Esophagus squamous epithelium (tissue), 5 donors: ENCODE measurements at places on chromosomes 1 and 21.

DNA sequence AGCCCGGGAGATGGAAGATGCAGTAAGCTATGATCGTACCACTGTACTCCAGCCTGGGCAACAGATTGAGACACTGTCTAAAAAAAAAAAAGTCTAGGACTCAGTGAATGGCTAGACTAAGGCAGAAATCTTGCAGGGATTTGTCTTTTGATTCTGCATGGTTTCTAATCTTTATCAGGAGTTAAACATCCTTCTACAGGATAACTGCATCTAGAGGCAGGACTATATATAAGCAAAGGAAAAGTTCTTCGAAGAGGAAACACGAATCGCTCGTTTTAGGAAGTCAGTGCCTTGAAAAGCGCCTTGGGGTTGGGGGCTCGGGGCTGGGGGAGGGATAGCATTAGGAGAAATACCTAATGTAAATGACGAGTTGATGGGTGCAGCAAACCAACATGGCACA lies 602 bp upstream of the UFC1 start:
- no peak for DNase-seq

- DNase-seq = no peak
These were observed 71.6 kb downstream of the PLEKHA6 start for GRCh38 chr1:204288021-204288588.

DNA sequence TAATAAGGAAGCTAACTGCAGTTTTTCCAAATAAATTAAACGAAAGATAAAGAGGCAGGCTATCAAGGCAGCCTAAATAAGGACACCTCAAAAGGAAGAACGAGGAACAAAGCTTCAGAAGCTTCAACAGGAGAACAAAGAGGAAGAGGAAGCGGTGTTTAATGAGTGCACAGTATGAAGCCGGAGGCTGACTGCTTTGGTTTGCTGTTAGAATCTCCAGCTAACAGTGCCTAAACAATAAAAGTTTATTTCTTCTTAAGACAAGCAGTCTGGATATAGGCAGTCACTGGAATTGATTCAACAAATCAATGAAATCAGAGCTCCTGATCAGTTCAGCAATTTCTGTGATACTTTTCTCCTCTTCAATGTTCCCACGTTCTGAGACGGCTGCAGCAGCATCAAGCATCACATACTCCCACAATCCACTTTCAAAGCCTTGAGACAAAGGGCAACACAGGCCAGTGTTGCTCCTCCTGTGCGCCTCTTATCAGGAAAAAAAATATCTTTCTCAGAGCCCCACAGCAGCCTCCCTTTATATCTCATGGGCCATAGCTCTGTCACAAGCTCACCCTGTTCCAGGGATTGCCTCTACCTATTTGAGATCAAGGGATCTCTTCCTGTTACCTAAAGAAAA lies 365.6 kb upstream of the ST6GALNAC5 start:
- DNase-seq = no peak

GRCh38 chr21:42304556-42305454 lies 10.4 kb downstream of the TFF3 start:
- DNase-seq = no peak

- no peak for DNase-seq
These were observed 12.7 kb downstream of the INSL5 start for GRCh38 chr1:66788231-66788939.

DNA sequence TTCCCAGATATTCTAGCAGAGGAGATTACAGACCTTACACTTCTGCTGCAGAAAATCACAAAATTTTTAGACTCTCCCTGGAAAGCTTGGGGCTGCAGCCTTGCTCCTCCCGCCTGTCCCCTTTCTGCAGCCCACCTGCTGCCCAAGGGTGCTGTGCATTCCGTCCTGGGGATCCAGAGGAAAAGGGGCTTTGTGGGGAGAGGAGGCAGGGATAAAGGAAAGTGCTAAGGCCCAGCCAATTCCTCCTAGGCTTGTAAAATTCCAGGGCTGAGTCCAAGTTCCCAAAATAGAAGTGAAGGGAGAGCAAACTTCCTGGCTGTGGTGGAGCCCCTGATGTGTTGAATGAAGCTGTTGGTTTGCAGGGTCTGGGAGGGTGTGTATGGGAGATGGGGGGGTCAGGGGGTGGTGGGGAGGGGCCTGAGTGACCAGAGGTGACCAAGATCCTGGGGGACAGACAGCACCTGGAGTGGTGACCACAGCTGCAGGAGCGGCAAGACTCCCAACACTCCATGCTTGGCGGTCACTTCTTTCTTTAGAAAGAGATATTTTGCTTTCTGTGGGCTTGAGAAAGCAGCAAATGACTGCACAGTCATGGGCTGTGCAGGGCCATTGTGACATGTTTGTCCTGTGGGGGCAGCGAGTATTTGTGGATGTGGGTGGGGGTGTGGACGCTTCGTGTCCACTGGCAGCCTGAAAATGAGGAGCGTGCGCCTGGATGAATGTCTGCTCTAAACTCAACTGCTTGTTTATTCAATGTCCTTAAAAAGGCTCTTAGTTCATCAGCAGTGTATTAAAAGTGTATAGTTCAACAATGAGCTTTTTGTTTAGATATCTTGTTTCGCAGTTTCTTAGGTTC lies 68.4 kb downstream of the TLR5 start:
- no peak for DNase-seq

DNA sequence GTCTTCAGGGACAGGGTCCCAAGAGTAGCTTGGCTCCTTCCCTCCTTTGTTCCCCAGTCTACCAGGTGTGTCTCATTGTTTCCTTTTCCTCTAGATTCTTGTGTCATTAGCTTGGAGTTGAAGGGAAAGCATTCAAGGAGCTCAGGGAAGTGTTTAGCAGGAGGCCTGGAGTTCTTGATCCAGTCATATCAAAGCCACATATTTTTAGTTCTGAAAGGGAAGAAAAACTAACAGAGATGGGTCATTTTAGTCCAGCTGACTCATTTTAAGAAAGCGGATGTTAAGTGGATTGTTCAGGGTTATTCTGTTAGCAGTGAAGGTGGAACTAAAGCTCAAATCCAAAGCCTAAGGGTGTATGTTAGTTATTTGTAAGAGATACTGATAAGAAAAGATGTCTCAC lies 721 bp downstream of the C1orf54 start:
- DNase-seq = no peak

- DNase-seq = no peak
These were observed 5.0 kb upstream of the CHD5 start for GRCh38 chr1:6185151-6185550.

GRCh38 chr1:29523136-29523535 lies 286.8 kb downstream of the PTPRU start:
- DNase-seq = no peak
